NCI-H1417 treated with DMSO at 0.1 percent for 48 hours (cell line): ENCODE measurements at places on chromosomes 16 and 17.

DNA sequence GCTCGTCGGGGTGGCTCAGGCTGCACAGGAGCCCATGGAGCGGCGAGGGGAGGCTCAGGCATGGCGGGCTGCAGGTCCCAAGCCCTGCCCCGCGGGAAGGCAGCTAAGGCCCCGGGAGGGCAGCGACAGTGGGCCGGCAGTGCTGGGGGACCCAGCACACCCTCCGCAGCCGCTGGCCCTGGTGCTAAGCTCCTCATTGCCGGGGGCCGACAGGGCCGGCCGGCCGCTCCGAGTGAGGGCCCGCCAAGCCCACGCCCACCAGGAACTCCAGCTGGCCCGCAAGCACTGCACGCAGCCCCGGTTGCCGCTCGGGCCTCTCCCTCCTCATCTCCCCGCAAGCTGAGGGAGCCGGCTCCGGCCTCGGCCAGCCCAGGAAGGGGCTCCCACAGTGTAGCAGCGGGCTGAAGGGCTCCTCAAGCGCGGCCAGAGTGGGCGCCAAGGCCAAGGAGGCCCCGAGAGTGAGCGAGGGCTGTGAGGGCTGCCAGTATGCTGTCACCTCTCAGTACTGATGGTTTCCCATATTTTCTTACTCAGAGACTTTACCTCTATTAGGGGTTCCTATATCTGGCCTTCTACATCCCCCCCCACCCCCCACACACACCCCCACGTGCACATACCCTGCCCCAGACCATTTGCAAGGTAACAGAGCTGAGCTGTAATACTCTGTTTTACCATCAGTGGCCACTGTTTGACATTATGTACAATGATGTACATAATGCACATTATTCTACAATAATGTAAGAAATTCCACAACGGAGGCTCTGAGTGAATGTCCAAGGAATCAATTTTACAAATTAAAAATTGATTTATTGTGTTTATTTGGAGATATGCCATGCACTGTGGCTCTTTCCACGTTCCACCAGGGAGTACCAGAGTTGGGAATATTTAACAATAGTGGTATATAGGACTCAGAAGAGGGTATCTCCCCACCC lies 3.7 kb upstream of the VAT1L start:
- no peak for DNase-seq

- peak; percentile 1 for DNase-seq
Observed at GRCh38 chr17:44865231-44865660, 17.6 kb downstream of the HIGD1B start.

- DNase-seq, result no peak
Observed at GRCh38 chr16:85935391-85935973, 36.5 kb downstream of the IRF8 start.

- peak; percentile 8 for DNase-seq
Observed at GRCh38 chr16:10737068-10737625, 6.5 kb upstream of the NUBP1 start.

DNA sequence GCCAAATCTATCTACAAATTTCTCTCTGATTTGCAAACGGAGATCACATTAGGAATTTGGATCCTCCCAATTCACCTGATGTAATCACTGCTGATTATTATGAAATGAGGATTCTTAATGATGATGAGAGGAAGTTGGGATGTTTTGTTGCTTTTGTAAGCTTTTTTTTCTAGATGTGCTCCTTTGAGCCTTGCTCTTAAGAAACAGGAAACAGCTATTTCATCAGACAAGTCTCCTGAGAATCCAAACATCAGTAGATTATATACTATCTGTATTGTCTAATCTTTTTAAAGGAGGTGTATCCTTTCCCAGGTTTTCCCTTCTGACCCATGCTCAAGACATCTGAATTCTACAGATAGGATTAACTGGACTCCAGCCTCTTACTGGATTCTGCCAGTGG lies 73.3 kb downstream of the KIF2B start:
- no peak for DNase-seq

DNA sequence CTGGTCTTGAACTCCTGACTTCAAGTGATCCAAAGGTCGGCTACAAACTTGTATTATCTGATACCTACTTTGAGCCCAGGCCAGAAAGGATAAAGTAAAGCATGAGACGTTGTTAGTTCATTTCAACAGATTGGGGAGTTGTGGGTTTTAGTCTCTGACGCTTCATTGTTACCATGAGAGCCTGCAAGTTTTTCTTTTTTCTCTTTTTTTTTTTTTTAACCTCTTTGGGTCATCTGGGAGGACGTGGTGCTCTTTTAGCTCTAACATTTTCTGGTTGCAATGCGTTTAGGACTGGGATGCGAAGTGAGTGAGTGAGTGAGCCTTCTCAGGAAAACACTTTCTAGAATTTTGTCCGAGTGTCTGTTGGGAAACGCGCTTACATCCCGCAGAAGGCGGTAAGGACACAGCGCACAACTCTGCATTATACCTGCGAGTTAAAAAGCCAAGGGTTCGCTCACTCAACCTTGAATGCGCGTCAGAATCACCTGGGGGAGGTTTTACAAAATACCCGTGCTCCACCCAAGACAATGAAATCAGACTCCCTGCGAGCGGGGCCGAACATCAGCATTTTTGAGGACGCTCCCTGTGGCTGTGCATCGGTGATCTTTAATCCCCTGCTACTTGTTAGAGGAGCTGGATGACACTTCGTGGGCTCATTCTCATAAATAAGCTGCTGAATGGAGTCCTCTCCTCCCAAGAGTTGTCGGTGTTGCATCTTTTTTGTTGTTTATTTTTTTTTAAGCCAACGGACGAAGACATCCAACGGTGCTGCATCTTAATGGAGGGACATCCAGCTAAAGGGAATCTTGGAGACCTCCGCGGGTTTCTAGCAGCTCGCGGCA lies 629 bp upstream of the RNF135 start:
- no peak for DNase-seq

DNA sequence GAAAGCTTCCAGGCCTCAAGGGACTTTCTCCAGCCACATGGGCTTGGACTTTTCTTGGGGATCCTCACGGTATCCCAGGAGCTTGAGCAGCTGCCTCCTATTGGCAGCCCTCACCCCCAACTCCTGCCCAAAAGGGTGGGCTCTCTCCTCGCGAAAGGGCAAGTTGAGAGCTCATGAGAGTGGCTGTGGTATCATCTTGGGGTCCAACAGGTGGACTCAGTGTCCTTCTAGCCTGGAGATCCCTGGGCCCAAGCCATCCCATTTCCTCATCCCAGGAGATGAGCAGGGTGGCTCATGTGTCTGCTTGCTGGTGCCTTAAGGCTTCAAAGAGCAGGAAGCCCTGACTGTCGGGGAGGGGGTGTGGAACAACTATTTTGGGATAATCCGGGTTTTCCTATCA lies 17.7 kb downstream of the TBX4 start:
- no peak for DNase-seq
